NCI-H2107 (cell line): ENCODE measurements at places on chromosomes 11 and 22.

DNA sequence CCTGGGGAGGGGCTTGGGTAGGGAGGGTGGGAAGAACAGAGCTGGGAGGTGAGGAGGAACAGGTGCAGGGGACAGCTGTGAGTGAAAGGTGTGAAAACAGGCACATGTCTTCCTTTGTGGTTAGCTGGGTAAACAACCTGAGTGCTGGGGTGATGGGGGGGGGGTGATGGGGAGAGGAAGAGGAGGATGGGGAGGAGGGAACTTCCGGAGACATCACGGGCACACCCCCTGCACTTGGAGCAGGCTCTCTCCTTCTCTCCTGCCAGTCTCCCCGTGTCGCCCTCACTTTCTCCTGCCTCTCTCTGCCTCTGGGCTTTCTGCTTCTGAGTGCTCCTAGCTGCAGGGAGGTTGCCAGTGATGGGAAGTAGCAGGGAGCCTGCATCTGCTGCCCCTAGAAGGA is 8.8 kb downstream of the CXCR5 start:
- DNase-seq: peak; percentile 74

- no peak for DNase-seq
These were observed 18.9 kb downstream of the MRPL16 start for GRCh38 chr11:59791639-59792038.

DNA sequence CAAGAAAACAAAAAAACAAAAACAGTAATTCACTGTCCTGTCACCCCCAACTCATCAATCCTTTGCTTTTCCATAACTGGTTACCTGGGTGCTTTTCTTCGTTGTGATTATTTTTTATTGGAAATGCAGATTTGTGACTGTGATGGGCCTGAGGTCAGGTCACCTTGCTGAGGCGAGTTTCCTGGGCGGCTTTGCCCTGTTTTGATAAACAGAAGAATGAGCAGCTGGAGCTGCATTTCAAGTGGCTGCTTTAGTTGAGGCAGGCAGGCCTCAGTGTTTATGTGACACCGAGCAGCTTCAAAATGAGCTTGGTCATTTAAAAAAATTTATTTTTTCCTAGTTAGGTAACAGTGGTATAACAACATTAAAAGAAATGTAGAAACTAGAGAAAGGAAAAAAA is 22.2 kb downstream of the PTPRJ start:
- DNase-seq: no peak

DNA sequence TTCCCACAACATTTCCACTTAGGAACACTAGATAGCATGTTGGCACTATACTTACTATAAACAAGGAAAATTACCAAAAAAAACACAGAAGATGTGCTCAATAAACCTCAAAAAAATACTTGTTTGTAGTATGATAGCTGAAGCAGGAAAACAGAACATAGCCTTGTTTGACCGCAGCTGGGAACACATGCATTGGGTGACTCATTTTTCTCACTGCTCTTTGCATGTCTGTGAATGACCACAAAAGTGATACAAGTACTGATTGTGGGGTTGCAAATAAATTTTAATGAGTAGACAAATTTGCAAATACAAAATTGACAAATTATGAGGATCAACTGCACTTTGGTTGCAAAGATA is 22.8 kb upstream of the GUCY1A2 start:
- DNase-seq: no peak

- peak; percentile 34 for DNase-seq
These were observed at the start of gene AP5B1 for GRCh38 chr11:65780770-65781151. TSS of gene AP5B1 (minus strand) at chr11:65780976. CDS start at chr11:65780591, 385 bp downstream.

DNA sequence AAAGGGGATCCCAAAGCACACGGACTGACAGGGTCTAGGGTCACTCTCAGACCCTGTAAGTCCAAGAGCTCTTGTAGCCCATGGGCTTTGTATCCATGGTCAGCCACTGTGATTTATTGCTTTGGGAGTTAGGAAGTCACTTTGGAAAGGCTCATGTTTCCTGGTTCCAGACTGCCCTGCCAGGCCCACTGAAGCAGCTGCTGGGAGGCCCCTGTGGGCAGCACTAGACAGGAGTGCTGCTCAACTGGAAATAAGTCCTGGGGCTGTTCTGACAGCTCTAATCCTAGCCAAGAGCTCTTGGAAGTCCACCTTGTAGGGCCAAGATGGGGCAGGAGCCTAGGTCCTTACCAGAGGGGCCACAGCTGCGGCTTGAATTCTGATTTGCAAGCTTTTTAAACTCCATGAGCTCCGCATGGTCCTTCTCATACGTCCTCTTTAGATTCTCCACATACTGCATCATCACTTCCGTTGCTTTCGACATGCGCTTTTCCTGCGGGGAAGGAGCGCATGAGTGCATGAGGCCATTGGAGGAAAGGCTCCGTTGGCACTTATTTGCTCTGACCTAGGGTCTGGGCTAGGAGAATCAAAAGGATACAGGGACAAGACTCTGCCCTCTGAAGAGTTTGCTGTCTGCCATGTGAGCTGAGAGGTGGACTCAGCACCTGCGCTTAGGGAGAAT is 32.2 kb upstream of the LYVE1 start:
- DNase-seq: no peak

GRCh38 chr22:30344447-30345200 is 12.1 kb downstream of the SF3A1 start:
- no peak for DNase-seq

- DNase-seq: no peak
These were observed 18.6 kb downstream of the ATM start for GRCh38 chr11:108241330-108242037.

- DNase-seq: no peak
These were observed 475 bp downstream of the MAPK12 start for GRCh38 chr22:50260801-50261614.

DNA sequence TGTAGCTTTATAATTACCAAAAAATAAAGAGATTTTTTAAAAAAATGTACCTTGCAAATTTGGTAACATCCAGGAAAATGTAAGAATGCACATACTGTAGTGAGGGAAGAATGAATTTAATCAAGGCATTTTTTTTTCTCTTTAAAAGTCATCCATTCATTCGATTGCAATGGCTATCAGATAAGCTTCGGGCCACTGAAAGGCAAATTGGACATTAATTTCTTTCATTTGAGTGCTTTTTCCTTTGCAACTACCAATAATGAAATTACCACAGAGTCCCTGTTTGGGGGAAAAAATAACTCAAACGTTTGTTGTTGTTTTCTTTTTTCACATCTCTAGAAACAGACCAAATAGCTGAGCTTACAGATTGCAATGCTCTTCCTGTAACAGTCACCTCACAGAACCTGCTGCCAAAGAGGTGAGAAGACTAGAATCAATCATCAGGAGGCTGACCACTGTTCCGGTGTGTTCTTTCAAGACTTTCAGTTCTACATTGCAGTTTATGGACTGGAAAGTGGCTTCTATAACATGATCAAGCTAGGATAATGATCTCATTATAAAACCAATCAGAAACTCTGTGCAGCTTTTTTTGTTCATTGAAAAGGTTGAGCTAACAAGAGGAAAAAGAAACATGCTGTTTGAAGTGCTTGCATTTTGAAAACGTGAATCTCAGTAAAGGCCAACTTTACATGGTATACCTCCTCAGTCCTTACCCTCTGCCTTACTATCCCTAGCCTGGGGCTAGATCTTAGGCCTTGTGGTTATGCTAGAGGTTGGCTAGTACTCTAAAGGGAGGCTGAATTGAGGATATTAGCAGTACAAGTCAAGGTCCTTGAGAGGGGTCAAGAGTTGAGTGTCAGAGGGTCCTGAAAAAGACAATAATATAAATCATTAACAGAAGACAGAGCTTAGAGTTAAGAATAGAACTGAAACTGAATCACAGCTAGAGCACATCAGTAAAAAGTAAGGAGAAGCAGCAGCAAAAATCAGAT is 1276.1 kb downstream of the LRRC4C start:
- no peak for DNase-seq
